ENCODE measurements at places on chromosomes 5 and 9.

- DNase-seq: peak; percentile 92
Measured at GRCh38 chr5:54547711-54548250, 30.2 kb downstream of the SNX18 start.

DNA sequence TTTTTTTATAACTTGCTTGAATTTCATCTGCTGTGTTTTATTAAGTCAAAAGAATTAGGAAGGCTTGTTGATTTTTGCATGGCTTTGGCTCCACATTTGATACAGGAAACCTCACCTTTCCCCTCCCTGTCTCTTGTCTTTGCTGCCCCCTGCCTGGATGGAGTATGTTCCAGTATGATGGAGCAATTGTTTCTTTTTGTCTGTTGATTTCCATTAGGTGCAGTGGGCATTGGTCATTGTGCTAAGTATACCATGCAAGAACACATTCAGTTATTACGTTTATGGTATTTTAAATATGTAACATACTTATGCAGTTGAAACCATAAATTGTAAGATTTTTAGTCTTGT, 19.6 kb downstream of the TJP2 start:
- DNase-seq: no peak

DNA sequence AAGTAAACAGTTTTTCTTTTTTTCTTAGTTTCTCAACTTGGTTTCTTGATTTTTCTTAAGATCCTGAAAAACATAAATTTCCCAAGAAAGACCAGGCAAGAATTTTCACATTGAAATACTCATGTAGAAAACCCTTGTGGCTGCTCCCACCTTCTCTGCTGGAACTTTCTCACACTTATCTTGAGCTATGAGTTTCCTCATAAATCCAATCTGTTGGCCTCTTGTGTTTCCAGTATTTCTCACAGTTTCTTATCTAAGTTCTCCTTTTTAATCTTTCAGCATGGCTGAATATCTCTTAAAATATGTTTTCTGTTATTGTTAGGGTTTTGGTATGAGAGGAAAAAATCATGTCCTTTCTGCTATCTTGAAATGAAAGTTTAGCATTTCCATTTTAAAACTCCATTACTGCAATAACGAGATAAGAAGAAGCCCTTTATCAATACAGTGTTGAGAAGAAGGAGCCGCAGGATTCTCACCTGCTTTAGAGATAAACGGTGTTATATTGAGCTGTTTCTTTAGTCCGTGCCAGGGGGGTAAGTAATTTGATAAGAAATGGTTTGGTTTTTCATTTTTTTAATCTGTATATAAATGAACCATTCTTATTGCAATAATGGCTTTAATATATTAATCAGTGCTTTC, 89.3 kb downstream of the ALDH1A1 start:
- DNase-seq: no peak

DNA sequence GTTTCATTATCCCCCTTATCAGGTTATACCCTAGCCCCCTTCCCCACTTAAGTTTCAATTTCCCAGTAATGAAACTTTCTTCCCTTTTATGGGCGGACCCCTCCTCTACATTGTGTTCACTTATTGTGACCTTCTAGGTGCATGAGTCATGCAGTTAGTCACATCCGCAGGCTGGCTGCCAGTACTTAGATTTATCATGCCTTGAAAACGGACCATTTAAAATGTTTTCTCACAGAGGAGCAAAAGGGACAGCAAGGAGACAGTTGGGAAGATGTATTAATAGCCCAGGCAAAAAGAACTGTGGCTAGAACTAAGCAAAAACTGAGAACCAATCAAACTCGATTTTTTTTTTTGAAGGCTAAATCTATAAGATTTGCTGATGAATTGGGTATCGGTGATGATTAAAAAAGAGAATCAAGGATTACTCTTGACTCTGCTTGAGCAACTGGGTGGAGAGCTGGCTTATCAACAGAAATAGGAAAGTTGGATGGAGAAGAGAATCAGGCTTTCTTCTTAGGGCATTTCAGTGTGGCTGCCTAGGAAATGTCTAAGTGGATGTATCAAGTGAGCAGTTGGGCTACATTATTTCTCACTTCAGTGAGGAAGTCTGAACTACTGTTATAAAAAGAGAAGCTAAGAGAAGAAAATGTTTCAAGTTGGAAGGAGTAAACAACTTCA, 615.0 kb downstream of the HINT1 start:
- DNase-seq: peak; percentile 92

DNA sequence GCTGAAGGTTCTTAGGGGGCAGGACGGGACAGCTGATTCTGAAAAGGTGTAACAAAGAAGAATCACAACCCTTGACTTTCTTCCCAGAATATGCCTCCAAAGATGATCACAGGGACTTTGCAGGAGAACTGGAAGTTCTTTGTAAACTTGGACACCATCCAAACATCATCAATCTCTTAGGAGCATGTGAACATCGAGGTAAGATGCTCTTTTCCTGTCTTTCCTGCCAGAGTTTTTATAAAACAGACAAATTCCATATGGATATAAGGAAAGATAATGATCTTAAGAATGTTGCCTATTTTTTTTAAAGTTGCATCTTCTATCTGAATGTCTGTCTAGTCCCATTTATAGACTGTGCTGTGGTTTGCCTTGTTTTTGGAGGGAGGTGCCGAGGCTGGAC, 87.9 kb downstream of the EQTN start:
- DNase-seq: peak; percentile 21

DNA sequence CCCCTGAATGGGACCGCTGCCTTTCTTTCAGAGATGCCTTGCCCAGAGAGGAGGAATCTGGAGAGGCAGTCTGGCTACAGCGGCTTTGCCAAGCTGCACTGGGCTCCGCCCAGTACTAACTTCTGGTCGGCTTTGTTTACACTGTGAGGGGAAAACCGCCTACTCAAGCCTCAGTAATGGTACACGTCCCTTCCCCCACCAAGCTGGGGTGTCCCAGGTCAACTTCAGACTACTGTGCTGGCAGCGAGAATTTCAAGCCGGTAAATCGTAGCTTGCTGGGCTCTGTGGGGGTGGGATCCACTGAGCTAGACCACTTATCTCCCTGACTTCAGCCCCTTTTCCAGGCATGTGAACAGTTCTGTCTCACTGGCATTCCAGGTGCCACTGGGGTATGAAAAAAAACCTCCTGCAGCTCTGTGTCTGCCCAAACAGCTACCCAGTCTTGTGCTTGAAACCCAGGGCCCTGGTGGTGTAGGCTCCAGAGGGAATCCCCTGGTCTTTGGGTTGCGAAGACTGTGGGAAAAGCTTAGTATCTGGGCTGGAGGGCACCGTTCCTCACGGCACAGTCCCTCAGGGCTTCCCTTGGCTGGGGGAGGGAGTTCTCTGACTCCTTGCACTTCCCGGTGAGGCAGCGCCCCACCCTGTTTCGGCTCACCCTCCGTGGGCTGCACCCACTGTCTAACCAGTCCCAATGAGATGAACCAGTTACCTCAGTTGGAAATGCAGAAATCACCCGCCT, 171.2 kb downstream of the CWC27 start:
- DNase-seq: peak; percentile 62

- DNase-seq: no peak
Measured at GRCh38 chr5:17748941-17749340, 114.7 kb downstream of the TAF11L14 start.

GRCh38 chr9:111514967-111515366, 10.0 kb upstream of the ZNF483 start:
- no peak for DNase-seq

- no peak for DNase-seq
Measured at GRCh38 chr5:15496886-15497285, 3.1 kb upstream of the FBXL7 start.

DNA sequence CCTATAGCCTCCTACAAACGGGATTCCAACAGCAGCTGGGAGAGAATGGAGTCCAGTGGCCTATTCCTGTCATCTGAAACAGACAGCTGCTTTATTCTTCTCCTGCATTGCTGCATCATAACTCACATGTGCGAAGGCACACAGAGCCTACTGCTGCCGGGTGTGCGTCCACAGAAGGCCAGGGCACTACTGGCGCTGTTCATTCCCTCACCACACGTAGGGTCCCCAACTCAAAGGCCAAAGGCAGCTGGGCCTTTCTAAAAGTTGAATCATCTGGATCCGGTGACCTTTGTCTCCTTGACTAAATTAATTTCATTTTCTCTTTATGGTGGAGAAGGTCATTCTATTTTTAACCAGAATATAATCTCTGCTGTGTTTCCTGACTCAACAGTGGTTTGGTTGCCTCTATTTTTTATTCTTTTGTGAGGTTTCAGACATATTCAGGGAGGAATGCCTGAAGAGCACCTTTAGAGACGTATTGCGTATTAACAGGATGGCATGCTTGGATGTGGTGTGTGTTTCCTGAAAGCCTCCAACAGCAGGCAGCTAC, 10.8 kb upstream of the SPATA24 start:
- no peak for DNase-seq

GRCh38 chr9:22054529-22054928, 45.4 kb upstream of the CDKN2B start:
- no peak for DNase-seq

- no peak for DNase-seq
Measured at GRCh38 chr5:1752881-1753280, 46.8 kb downstream of the MRPL36 start.

DNA sequence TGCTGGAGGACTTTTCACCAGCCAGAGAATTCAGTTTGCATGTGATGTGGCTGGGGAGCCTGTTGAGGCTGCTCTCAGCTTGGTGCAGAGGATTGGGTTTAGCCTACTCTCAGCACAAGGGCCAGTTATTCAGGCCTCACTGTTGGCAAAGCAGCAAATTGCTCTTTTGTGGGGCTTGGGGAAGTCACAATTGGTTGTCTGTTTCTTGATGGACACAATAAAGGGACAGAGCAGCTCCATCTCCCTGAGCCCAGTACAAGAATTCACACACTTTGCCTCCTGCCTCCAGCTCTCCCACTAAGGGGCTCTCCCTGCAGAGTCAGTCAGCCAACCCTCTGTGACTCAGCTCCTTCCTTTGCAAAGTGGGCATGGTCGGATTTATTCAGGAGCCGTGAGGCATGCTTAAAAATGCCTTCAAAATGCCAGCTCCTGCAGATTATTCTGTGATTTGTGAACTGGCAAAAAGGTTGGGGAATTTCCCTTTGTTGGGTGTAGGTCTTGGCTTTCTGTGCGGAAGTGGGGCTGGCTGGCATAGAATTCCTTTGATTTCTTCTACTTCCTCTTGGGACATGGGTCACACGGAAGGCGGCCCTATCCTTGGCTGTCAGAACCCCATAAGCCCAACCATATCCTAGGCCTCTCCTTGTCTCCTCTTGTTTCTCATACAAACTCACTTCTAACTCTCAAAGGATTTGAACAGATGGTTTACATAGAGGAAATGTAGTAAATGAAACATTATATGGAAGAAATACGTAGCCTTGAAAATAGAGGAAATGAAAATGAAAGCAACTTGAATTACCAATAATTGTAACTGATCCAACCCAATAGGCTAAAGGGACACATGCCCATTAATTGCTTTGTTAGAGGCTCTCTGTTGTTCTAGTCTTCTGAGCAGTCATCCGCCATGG, 118.7 kb upstream of the CD180 start:
- peak; percentile 58 for DNase-seq

DNA sequence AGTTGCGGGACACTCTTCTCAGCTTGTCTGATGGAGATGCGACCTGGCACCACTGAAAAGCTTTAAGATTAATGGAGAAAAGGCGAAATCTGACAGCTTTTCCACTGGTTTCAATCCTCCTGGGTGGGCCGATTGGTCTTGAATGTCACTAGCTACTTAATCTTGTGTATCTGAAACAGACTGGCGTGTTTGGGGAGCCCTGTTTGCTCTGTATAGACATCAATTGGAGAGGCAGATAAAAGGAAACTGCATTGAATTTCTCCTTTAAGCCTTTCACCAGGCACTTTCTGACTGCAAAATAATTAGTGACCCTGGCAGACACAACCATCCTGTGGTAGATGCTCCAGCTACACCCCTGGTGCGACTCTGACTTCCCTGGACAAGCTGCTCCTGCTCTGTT, 224.2 kb downstream of the NDUFS4 start:
- no peak for DNase-seq

DNA sequence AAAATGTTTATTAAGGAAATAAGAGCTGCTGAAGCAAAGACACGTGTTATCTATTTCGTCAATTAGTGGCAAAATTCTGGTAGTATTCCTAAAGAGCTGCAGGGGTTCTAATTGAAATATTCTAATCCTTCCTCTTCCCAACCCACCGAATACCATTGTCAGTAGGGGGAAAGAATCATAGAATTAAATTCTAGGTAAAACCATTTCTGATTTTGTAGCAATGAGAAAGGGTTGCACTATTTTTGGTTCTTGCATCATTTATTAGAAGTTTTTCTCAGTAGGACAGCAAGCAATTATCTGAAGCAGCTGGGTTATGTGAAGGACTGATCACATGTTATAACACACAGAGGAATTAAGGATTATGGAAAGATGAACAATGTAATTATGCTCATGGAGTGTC, 80.3 kb upstream of the SEMA6A start:
- DNase-seq: no peak

GRCh38 chr9:21047281-21047691, 15.8 kb upstream of the HACD4 start:
- no peak for DNase-seq

GRCh38 chr9:31347082-31347617, 1037.3 kb upstream of the ACO1 start:
- DNase-seq: peak; percentile 2

DNA sequence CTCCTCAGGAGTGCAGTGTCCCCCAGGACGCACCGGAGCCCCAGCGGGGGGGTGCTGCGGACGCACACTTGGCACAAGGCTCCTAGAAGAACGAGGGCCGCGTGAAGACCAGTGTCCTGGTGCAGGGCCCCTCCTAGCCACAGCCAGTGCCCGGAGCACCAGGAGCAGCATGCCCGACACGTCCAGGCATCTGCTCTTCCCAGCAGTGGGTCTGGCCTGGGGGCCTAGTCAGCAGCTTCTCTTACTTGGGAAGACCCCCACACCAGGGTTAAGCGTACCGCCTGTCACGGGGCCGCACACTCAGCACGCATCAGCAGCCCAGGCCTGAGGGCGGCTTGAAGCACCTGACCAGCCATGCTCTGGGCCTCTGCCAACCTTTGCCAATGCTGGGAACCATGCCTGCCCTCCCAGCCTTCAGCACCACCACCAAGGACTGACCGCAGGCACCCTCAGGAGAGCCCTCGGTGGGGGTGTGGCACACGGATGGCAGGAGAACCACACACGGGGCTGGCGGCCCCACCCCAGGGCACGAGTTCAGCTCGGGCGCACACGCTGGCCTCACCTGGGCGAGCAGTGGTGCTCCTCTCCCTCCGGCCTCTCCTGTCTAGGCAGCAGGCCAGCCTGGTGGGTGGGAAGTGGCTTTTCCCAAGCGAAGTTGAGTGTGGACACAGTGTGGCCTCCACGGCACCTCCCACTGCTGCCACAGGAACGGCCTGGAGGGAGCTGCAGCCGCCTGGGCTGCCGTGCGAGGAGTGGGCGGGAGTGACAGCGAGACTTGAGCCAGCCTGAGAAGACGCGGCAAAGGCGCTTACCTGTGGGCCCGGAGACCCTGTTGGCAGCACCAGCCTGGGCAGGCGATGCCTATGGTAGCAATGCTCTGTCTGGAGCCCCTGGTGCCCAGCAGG, 12.0 kb upstream of the AJM1 start:
- DNase-seq: no peak
